CD8-positive, alpha-beta T cell (primary cell): ENCODE measurements at places on chromosomes 5 and 9.

- no peak for DNase-seq
Observed at GRCh38 chr5:134467231-134467630, 55.5 kb upstream of the CDKN2AIPNL start.

- DNase-seq = peak; percentile 10
Observed at GRCh38 chr5:74945561-74946165, 79.5 kb upstream of the FAM169A start.

GRCh38 chr5:68140763-68141162 is 74.8 kb upstream of the PIK3R1 start:
- no peak for DNase-seq

DNA sequence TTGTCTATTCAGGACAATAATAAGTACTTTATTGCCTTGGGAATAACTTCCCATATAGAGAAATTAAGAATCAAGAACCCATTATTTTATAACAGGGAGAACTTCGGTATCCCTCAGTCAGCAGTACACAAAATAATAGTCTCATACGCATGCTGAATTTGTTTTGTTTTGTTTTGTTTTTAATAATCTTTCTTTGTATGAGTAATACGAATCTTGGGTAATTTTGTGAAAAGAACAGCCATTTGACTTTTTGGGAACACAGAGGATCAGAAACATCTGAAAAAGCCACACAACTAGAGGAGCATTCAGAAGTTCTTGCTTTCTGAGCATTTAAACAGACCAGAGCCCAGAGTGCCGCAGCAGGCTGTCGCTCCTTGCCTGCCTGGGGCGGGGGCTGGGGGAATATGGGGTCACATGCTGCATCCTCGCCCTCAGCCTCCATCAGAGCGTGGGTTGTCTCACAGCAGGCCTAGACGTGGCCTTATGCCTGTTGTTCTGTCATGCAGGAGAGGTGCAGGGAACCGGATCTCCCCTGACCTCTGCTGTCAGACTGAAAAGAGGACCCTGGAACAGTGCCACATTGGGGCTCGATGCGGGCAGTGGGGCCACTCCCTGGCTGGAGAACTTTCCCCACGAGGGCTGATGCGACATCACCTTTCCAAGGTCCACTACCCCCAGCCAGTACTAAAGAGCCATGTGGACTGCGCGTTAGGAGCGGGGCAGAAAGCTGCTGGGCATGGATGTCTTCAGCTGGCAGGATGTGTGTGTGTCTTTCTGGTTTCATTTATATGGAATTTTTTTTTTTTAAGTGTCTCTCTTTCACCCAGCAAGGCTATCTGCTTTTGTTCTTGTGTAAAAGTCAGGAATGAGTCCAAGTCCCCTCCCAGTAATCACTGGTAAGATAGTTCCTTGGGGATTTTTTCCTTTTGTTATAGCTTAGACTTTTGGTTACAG is 133.4 kb upstream of the OTULINL start:
- DNase-seq = no peak

GRCh38 chr9:129202613-129203555 is 24.8 kb upstream of the IER5L start:
- DNase-seq = peak; percentile 86

GRCh38 chr9:14277244-14277643 is 36.7 kb downstream of the NFIB start:
- DNase-seq = no peak

- DNase-seq = no peak
Observed at GRCh38 chr9:88875400-88876120, 115.7 kb upstream of the S1PR3 start.

- DNase-seq = no peak
Observed at GRCh38 chr9:136336881-136337280, 9.5 kb downstream of the GPSM1 start.

DNA sequence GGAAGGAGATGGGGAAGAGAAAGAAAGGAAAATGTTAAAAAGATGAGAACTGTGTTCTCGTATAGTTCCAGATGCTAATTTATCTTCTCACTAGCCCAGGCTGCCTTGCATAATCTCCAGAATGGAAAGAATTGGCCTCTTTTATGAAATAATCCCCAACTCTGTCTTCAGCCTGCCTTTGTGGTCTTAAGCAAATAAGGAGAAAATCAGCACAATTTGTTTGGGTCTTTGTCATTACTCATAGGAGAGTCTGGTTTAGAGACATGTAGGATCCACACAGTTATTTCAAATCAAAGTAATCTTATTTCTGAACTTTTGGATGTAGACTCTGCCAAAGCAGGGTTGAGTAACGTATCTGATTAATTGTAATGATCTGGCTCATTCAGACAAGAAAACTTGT is 50.7 kb upstream of the CAMK4 start:
- no peak for DNase-seq

GRCh38 chr9:27499451-27499850 is 24.6 kb upstream of the IFNK start:
- no peak for DNase-seq
